Stimulated activated CD8-positive, alpha-beta memory T cell treated with anti-CD3 and anti-CD28 coated beads, Interleukin-7, amount 100 ng/mL, for 4 hours (primary cell): ENCODE measurements at places on chromosomes 12 and 14.

- DNase-seq: no peak
Observed at GRCh38 chr12:79082595-79082994, 218.0 kb downstream of the SYT1 start.

- no peak for DNase-seq
Observed at GRCh38 chr12:81468206-81468605, 290.9 kb downstream of the PPFIA2 start.

DNA sequence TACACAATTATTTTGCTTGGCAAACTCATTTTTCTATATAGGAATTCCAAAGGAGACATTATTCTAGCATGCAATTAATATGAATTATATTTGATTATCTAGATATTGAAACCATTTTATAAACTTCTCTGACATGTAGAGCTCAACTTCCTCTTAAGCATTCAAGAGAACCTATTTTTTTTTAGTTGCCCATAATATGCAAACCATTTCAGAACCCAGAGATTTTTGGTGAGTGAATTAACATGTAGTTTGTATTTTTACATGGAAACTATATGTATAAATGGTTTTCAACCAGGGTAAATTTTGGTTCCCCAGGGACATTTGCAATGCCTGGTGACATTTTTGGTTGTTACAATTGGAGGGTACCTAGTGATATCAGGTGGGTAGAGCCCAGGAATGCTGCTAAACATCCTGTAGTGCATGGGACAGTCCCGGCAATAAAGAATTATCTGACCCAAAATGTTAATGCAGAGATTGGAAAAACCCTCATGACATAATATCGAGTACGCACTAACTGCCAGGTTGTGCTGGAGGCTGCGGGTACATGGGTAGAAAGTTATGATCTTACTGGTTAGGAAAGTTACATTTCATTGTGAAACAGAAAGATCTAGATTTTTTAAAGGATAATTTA is 338.9 kb upstream of the GARIN2 start:
- DNase-seq: no peak

GRCh38 chr12:94704452-94705306 is 54.3 kb upstream of the TMCC3 start:
- no peak for DNase-seq

DNA sequence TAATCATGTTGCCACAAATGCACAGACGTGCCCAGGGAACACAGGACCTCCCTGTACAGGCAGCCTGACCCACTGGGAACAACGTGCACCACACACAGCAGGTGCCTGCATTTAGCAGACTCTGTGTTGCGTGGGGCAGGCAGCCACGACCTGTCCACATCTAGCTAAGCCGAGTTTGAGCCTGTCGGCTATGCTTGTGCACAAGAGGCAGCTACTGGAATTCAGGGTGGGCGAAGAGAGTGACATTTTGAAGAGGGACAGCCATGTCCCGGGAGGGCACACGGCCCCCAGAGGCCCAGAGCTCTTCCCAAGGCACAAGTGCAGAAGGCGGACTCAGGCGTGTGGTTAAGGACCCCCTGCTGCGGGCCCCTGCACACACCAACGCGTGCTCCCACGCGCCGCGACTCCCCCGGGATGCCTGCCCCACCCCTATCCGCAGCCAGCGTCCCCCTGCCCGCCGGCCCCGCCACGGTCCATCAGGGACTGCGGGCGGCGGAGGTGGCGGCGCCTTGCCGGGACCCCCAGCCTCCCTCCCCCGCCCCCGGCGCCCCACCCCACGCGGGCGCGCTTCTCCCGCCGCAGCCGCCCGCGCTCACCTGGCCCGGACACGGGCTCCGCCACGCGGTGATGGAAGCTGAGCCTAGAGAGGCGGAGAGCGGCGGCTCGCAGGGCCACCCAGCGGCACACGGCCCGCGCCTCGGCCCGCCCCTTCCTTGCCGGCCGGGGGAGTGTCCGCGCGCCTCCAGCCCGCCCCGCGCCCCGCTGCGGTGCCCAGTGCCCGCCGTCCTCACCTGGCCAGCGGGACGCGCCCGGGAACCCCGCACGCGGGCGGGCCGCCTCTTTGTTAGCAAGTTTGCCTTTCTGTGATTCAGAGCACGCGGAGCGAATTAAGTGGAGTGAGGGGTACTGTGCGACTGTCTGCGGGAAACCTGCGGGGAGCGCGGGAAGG is 125.3 kb upstream of the PRMT8 start:
- no peak for DNase-seq

- DNase-seq: no peak
Observed at GRCh38 chr12:2641207-2641606, 153.6 kb upstream of the FKBP4 start.

GRCh38 chr12:85394809-85395208 is 114.8 kb downstream of the ALX1 start:
- DNase-seq: no peak

DNA sequence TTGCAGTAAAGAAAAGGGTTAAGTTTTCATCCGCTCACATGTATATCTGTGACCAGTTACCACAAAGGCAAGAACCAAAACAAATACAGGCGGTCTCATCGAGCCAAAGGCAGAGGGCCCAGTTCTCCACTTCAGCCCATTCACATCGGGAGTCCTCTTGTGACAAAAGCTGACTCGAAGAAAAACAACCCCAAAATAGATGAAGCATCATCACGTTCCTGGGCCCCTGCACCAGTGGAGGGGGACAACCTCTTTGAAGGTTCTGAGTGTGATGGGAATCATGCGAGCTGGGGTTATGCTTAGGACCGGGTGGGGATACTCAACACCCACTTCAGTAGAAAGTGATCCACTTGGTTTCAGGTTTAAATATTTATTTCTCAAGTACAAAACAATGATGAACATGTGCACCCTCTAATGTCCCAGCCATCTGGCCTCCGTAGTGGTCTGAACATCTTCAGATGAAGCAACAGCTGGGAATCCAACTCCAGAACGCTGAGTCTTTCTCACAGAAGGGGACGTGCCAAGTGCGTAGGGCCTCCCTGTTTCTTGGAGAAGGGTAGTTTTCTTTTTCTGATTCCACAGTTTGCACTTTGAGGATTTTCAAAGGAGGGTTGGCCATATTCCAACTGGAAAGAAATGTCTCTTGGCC is 8.4 kb downstream of the GSC start:
- no peak for DNase-seq

GRCh38 chr12:6952121-6952862 is 1.1 kb downstream of the PTPN6 start:
- DNase-seq: no peak

GRCh38 chr12:28235015-28235414 is 44.8 kb downstream of the CCDC91 start:
- no peak for DNase-seq

GRCh38 chr14:20679907-20680306 is 4.5 kb upstream of the RNASE4 start:
- no peak for DNase-seq

- no peak for DNase-seq
Observed at GRCh38 chr14:81971911-81972310, 438.3 kb upstream of the SEL1L start.

GRCh38 chr12:86838260-86838659 is 582.1 kb upstream of the MGAT4C start:
- no peak for DNase-seq

- DNase-seq: no peak
Observed at GRCh38 chr12:9345171-9345570, 137.0 kb upstream of the PZP start.

DNA sequence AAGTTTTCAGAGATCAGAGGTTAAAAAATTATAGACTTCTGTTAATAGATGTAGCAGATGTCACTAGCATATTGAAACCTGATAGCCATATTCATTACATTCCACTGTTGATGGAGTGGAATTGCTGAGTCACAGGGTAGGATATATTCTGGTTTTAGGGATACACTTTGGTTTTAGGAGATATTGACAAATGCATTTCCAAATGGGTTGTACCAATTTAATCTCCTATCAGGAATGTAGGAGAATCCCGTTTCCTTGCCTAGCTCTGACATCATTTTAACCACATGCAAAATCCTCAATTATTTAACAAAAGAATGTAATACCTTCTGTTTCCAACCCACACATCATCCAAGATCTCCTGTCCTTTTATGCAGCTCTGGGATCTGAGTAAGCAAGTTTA is 30.7 kb upstream of the ESR2 start:
- DNase-seq: no peak
